ENCODE measurements at places on chromosomes 7 and 10.

DNA sequence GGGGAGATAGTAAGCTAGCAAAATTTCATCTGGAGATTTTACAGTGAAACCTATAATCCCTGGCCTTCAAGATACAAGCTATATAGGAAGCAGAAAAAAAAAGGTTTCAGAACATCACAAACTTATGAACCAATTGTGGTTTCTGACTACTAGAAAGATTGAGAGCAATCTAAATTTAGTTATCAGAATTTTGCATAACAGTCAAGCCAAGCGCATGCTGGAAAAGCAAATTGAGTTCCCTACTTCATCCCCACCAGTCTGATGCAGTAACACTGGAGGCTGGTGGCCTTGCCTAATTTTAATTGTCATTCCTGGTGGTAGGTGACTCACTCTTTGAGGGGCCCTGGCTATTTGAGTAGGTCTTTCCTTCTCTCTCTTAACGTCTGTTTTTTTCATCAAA is 46.3 kb upstream of the ELMO1 start:
- no peaks in the 10 kb centered on the region for H3K36me3 ChIP-seq
- no peaks in the 10 kb centered on the region for H3K4me1 ChIP-seq
- no peak for DNase-seq
- H3K4me3 ChIP-seq, result no peak overlapping the region
- H3K27ac ChIP-seq, result no peak overlapping the region
- H3K27me3 ChIP-seq, result no peaks in the 10 kb centered on the region

- H3K4me1 ChIP-seq, result no peaks in the 10 kb centered on the region
- no peak overlapping the region for H3K4me3 ChIP-seq
- no peaks in the 10 kb centered on the region for H3K36me3 ChIP-seq
- no peak for DNase-seq
- H3K27ac ChIP-seq, result no peak overlapping the region
Measured at GRCh38 chr7:153320681-153321080, 561.1 kb downstream of the ACTR3B start.

GRCh38 chr10:118002581-118002980 is 44.2 kb downstream of the RAB11FIP2 start:
- DNase-seq, result no peak
- H3K4me1 ChIP-seq, result no peaks in the 10 kb centered on the region
- no peaks in the 10 kb centered on the region for H3K27me3 ChIP-seq
- peaks cover 9% of the 10 kb centered on the region for H3K36me3 ChIP-seq

DNA sequence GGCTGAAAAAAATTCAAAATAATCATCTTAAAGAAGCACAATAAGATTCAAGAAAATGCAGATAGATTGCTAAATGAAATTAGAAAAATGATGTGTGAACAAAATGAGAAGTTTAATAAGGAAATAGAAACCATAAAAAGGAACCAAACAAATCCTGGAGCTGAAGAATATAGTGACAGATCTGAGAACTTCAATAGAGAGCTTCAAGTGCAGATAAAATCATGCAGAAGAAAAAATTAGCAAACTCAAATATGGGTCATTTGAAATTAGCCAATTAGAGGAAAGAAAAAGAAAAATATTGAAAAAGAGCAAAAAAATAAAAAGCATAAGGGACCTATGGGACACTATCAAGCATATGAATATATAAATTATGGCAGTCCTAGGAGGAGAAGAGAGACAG is 720.1 kb downstream of the PARD3 start:
- H3K4me1 ChIP-seq, result no peaks in the 10 kb centered on the region
- no peaks in the 10 kb centered on the region for H3K27me3 ChIP-seq
- no peak for DNase-seq
- H3K27ac ChIP-seq, result no peak overlapping the region
- H3K36me3 ChIP-seq, result no peaks in the 10 kb centered on the region
- H3K4me3 ChIP-seq, result no peak overlapping the region

GRCh38 chr7:149722356-149722957 is 50.9 kb downstream of the ZNF467 start:
- DNase-seq, result no peak
- H3K36me3 ChIP-seq, result no peaks in the 10 kb centered on the region
- no peaks in the 10 kb centered on the region for H3K27me3 ChIP-seq
- H3K4me3 ChIP-seq, result no peak overlapping the region
- no peak overlapping the region for H3K27ac ChIP-seq
- peaks cover 16% of the 10 kb centered on the region for H3K4me1 ChIP-seq
